Activated naive CD8-positive, alpha-beta T cell treated with anti-CD3 and anti-CD28 coated beads, Interleukin-2, amount 50 U/mL, for 24 hours (primary cell): ENCODE measurements at places on chromosomes 7 and 10.
A peak's percentile ranks its signal among the peaks of the same experiment; 100 is the strongest.

DNA sequence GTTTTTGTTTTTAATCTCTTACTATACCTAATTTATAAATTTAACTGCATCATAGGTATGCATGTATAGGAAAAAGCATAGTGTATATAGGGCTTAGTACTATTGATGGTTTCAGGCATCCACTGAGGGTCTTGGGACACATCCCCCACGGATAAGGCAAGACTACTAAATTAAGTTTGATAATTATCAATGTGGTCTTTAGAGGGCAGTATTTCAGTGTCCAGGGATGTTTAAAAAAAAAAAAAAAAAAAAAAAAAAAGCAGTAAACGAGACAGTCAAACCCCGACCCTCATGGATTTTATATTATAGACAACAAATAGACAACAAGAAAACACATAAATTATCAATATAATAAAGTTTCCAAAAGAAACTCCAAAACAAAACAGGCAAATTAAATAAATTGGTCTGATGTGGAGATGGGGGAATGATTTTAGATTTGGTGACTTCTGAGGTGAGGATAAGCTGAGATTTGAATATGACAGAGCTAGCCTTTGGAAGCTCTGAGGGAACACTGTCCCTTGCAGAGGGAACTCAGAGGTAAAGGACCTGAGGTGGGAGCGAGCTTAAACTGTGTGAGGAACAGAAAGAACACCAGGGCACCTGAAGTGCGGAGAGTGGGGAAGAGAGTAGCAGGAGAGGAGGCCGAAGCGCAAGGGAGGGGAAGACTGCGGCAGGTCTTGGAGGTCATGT, 14.8 kb downstream of the ACSM6 start:
- H3K4me1 ChIP-seq = no peaks in the 10 kb centered on the region
- H3K4me3 ChIP-seq = no peak overlapping the region
- H3K27ac ChIP-seq = no peak overlapping the region
- no peak for DNase-seq
- no peaks in the 10 kb centered on the region for H3K36me3 ChIP-seq

GRCh38 chr7:48506569-48506968, 335.3 kb downstream of the ABCA13 start:
- no peaks in the 10 kb centered on the region for H3K27me3 ChIP-seq
- no peak for DNase-seq
- H3K4me1 ChIP-seq = no peaks in the 10 kb centered on the region
- H3K27ac ChIP-seq = no peak overlapping the region
- no peaks in the 10 kb centered on the region for H3K36me3 ChIP-seq

GRCh38 chr10:56057860-56058259, 303.2 kb downstream of the ZWINT start:
- H3K27ac ChIP-seq = no peak overlapping the region
- no peak for DNase-seq

DNA sequence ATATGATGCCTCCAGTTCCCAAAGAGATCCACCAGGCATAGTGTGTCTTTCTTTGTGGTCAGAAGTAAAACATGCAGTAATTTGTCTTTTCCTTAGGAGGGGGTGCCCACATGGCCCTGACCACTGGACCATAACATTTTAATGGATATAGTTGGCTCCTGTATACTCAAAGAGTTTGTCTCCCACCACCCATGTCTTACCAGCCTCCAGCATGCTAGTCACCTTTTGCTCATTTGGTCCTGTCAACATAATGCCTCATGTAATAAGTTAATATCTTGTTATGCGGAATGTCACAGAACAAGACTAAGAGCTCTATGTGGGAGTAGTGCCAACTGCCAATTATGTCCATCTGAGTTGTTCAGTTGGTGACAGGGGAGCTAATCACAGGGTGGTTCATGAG, 83.4 kb upstream of the IFRD1 start:
- no peak overlapping the region for H3K27ac ChIP-seq
- H3K4me1 ChIP-seq = no peaks in the 10 kb centered on the region
- no peak for DNase-seq
- H3K4me3 ChIP-seq = no peak overlapping the region
- H3K36me3 ChIP-seq = no peaks in the 10 kb centered on the region
- peaks cover under 1% of the 10 kb centered on the region for H3K27me3 ChIP-seq

GRCh38 chr7:120462991-120463390, 190.0 kb downstream of the KCND2 start:
- H3K27ac ChIP-seq = no peak overlapping the region
- H3K4me3 ChIP-seq = no peak overlapping the region
- no peak for DNase-seq
- no peaks in the 10 kb centered on the region for H3K4me1 ChIP-seq
- no peaks in the 10 kb centered on the region for H3K27me3 ChIP-seq
- H3K36me3 ChIP-seq = no peaks in the 10 kb centered on the region

GRCh38 chr10:2882628-2883027, 184.7 kb upstream of the PFKP start:
- H3K4me3 ChIP-seq = no peak overlapping the region
- no peak overlapping the region for H3K27ac ChIP-seq
- peaks cover 5% of the 10 kb centered on the region for H3K27me3 ChIP-seq
- no peaks in the 10 kb centered on the region for H3K36me3 ChIP-seq
- DNase-seq = no peak

DNA sequence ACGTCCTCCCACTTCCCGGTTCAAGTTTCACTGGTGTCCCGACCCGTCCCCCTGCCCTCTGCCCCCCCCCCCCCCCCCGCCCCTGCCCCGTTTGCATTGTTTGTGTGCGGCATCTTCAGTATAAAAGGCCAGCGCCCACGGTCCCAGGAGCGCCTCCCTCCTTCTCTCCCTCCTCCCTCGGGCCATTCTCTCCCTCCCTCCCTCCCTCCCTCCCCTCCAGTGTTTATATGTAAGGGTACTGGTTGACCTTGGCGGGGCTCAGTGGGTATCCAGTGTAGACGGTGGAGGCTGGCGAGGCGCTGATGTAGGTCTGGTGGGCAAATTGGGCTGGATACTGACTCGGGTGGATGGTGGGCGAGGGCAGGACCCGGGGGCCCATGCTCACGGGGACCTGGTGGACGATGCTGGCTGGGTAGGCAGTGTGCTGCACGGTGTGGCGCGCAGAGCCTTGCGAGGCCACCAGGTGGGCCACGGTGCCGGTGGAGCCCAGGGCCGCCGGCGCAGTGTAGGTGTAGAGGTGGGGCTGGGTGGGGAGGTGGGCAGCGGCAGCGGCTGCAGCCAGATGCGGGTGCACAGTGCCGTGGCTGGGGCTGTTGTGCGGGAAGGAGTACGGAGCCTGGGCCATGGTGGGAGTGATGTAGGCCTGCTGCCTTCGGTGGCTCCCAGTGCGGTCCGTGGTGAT, 49.4 kb downstream of the CLEC2L start:
- no peaks in the 10 kb centered on the region for H3K4me1 ChIP-seq
- H3K4me3 ChIP-seq = no peak overlapping the region
- peaks cover 6% of the 10 kb centered on the region for H3K36me3 ChIP-seq
- H3K27me3 ChIP-seq = no peaks in the 10 kb centered on the region

DNA sequence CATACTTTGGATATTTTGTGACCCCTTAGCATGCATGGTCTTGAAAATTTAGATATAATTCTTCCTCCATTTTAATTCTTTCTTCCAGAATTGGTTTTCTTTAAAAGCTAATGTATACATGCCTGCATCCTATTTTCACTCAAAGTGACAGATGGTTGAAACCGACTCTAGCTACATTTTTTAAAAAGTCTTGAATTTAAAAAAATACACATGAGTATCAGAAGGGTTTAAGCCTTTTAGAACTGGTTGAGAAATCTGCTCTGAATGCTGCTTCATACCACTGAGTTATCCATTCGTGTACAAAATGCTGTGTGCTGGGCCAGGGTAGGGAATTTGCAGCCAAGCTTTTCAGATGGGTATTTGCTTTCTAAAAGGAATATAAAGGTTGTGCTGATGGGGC, 16.5 kb downstream of the DYNC1I1 start:
- H3K4me3 ChIP-seq = no peak overlapping the region
- no peak for DNase-seq
- H3K27ac ChIP-seq = no peak overlapping the region
- no peaks in the 10 kb centered on the region for H3K36me3 ChIP-seq
- H3K27me3 ChIP-seq = peaks cover 13% of the 10 kb centered on the region

DNA sequence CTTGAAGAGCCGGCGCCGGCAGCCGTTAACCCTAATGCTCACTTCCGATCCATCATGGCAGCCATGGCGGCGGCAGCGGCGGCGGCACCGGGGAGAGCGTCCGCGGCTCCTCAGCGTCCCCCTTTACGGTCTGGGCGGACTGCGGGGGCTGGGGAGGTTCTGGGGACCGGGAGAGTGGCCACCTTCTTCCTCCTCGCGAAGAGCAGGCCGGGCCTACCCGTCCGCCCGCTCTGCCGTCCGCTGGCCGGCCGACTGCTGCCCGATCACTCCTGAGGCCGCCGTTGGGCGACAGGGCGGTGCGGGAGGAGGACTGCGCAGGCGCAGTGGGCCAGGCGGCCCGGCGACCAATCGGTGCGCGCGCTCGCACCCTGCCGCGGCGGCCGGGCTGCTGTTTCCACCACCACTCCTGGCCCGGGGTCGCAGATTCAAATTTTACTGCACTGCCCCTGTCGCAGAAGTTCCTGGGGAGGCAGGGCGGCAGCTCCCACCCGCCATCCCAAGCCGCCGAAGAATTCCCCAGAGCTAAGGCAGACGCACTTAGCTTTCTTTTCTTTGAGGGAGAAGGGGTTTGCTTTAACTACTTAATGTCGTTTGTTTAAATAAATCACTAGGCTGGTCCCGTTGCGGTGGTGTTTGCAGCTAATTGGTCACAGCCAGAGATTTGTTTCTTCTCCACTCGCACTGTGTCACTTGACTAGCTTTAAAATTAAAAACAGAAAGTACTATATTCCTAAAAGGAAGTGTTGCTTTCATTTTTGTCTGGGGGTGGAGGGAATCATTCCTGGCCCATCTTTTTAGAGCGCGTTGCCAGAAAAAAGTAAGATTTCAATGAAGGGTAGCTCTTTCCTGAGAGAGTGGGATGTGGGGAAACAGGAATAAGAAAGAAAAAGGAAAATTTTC, at the start of gene KIF5B:
Gene KIF5B, minus strand, starts transcription at position 290 of the 900 bp plus-strand sequence. CDS start 452 bp downstream, outside the sequence.
- peaks cover 15% of the 10 kb centered on the region for H3K36me3 ChIP-seq
- H3K27me3 ChIP-seq = no peaks in the 10 kb centered on the region
- H3K4me1 ChIP-seq = peaks cover 39% of the 10 kb centered on the region
- DNase-seq = peak; percentile 91
- peak within 1 kb of the TSS; percentile 93 for H3K4me3 ChIP-seq
- H3K27ac ChIP-seq = peak within 1 kb of the TSS; percentile 89

GRCh38 chr7:137366995-137367394, 23.5 kb upstream of the PTN start:
- H3K4me3 ChIP-seq = no peak overlapping the region
- H3K27me3 ChIP-seq = no peaks in the 10 kb centered on the region
- no peak overlapping the region for H3K27ac ChIP-seq
- no peaks in the 10 kb centered on the region for H3K36me3 ChIP-seq
- no peaks in the 10 kb centered on the region for H3K4me1 ChIP-seq
- no peak for DNase-seq

- DNase-seq = no peak
- no peak overlapping the region for H3K4me3 ChIP-seq
- H3K27ac ChIP-seq = no peak overlapping the region
- no peaks in the 10 kb centered on the region for H3K36me3 ChIP-seq
- peaks cover 2% of the 10 kb centered on the region for H3K27me3 ChIP-seq
Observed at GRCh38 chr7:127154101-127154500, 98.6 kb downstream of the GRM8 start.

- H3K4me3 ChIP-seq = no peak overlapping the region
- H3K36me3 ChIP-seq = peaks cover 32% of the 10 kb centered on the region
- no peak overlapping the region for H3K27ac ChIP-seq
- H3K27me3 ChIP-seq = no peaks in the 10 kb centered on the region
Observed at GRCh38 chr10:84406561-84406960, 78.2 kb downstream of the CCSER2 start.

GRCh38 chr10:130648807-130649206, 512.6 kb downstream of the GLRX3 start:
- DNase-seq = no peak
- no peaks in the 10 kb centered on the region for H3K27me3 ChIP-seq
- no peaks in the 10 kb centered on the region for H3K4me1 ChIP-seq
- H3K27ac ChIP-seq = no peak overlapping the region

GRCh38 chr7:95479992-95480624, 5.6 kb upstream of the ASB4 start:
- no peak overlapping the region for H3K4me3 ChIP-seq
- DNase-seq = no peak

DNA sequence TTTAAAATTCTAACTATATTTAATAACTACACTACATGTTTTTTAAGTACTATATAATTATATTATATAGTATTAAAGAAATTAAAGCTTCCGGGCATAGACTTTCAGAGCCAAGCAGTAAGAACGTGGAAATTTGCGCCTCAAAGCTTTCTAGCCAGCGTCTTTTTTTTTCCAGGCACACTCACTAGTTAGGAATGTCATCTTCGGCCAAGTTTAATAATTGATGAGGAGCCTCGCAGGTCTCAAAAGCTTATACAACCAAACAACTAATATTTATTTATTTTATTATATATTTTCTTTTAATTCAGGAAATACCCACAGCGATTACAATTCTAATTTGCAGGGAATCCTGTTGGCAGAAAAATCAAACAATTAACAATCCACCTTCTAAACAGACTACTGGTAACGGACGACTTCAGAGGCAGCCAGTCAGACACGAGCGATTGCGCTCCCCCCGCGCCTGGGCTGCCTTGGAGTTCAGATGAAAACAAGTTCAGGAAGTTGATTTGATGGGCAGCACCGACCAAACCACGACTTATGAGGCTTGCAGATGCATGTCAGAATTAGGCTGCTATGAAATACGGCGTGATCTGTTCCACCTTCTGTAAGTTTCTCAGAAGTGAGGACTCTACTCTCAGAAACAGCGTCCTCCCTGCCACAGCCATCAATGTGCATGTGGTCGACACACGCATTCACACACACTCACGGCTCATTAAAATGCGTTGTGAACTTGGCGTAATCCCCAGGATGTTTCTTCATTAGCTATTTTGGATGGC, 431.8 kb upstream of the MGMT start:
- peak overlapping the region; percentile 17 for H3K27ac ChIP-seq
- no peaks in the 10 kb centered on the region for H3K36me3 ChIP-seq
- peak overlapping the region; percentile 55 for H3K4me3 ChIP-seq
- peaks cover 27% of the 10 kb centered on the region for H3K4me1 ChIP-seq
- H3K27me3 ChIP-seq = peaks cover 16% of the 10 kb centered on the region
- peak; percentile 37 for DNase-seq

GRCh38 chr10:31578181-31578852, 259.3 kb downstream of the ZEB1 start:
- no peak overlapping the region for H3K4me3 ChIP-seq
- H3K36me3 ChIP-seq = peaks cover 2% of the 10 kb centered on the region
- H3K27ac ChIP-seq = no peak overlapping the region
- DNase-seq = no peak
- H3K27me3 ChIP-seq = no peaks in the 10 kb centered on the region

GRCh38 chr7:141295367-141295895, 221.6 kb downstream of the TMEM178B start:
- peaks cover 4% of the 10 kb centered on the region for H3K27me3 ChIP-seq
- no peaks in the 10 kb centered on the region for H3K4me1 ChIP-seq
- H3K36me3 ChIP-seq = no peaks in the 10 kb centered on the region
- H3K4me3 ChIP-seq = no peak overlapping the region
- no peak overlapping the region for H3K27ac ChIP-seq

- H3K27ac ChIP-seq = no peak overlapping the region
- H3K36me3 ChIP-seq = no peaks in the 10 kb centered on the region
- no peaks in the 10 kb centered on the region for H3K4me1 ChIP-seq
- DNase-seq = no peak
- no peaks in the 10 kb centered on the region for H3K27me3 ChIP-seq
Observed at GRCh38 chr10:28711776-28712175, 34.5 kb downstream of the BAMBI start.

GRCh38 chr7:115086146-115086841, 164.4 kb downstream of the MDFIC start:
- H3K27ac ChIP-seq = no peak overlapping the region
- no peaks in the 10 kb centered on the region for H3K27me3 ChIP-seq
- no peaks in the 10 kb centered on the region for H3K36me3 ChIP-seq

- H3K4me1 ChIP-seq = no peaks in the 10 kb centered on the region
- no peak for DNase-seq
- H3K27me3 ChIP-seq = no peaks in the 10 kb centered on the region
- no peak overlapping the region for H3K4me3 ChIP-seq
Observed at GRCh38 chr7:80468931-80469714, 42.7 kb downstream of the GNAT3 start.
